ENCODE measurements at places on chromosomes 1 and 21.

DNA sequence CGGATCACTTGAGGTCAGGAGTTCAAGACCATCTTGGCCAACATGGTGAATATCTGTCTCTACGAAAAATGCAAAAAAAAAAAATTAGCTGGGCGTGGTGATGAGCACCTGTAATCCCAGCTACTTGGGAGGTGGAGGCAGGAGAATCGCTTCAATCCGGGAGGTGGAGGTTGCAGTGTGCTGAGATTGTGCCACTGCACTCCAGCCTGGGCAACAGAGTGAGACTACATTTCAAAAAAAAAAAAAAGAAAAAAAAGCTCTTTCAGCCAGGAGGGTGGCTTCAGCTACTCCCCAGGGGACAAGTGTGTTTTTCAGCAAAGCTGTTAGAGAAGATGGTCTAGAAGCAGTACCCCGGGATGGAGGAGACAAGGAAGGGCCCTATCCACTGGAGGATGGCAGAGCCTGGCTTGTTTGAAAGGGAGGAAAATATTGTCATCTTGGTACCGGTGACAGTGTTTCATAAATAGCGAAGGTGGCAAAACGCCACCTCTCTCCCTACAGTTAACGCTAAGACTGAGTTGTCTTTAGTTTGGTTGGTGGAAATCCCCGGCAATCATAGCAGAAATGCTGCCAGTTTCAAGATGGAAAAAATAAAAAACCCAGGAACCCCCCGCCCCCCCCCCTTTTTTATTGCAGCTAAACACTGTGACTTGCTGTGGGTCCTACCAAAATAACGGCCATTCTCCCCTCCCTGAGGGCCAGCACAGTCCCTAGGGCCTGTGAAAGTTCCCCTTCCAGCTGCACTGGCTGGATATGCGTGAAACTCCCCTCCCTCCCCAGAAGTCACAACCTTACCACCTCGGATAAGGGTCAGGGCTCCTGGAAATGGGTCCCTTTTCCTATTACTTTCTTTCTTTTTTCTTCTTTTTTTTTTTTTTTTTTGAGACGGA, 3.5 kb downstream of the PIK3CD start:
- DNase-seq = no peak

DNA sequence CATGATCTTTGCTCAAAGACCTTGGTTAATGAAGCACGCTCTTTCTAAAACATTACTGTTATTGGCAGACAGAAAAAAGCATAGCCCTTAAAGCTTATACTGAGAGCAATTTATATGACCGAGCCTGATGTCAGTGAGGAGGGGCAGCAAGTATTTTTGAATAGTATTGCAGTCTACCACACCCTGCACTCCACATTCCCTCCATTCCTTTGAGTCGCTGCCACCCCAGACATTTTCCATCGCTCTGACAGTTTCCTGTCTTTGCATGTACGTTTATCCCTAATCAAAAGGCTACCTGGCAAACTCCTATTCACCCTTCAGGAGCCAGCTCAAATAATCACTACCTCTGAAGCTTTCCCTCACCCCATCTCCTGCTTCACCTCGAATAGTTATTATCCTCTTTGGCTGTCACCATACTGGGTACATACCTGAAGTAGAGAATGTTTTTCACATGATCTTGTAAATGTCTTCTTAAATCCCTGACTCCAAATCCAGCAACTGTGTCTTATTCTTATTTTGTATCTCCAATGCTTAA, 5.5 kb upstream of the JUN start:
- DNase-seq = no peak

DNA sequence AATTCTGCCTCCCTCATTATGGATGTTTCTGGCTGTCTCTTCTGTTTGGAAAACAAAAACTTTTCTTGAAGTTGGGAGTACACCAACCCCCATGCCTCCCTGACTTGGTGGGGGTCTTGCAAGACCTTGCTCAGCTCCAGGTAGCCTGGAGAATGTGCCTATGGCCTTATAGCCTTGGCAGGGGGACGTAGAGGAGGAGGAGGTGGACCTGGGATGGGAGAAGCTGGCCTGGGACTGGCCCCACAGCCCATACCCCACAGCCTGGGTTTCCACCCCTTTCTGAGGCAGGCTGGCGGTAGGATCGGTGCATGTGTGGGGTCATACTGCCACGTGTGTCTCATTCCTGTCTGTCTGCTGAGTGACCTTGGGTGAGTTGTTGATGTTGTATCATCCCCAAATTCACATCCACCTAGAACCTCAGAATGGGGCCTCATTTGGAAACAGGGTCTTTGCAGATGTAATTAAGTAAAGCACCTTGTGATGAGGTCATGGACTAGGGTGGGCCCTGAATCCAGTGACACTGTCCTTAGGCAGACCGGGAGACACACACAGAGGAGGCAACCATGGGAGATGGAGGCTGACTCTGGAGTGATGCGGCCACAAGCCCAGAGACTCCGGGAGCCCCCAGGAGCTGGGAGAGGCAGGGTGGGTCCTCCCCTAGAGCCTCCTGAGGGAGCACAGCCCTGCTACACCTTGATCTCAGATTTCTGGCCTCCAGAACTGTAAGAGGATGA, 18.5 kb downstream of the OBSCN start:
- DNase-seq = no peak

DNA sequence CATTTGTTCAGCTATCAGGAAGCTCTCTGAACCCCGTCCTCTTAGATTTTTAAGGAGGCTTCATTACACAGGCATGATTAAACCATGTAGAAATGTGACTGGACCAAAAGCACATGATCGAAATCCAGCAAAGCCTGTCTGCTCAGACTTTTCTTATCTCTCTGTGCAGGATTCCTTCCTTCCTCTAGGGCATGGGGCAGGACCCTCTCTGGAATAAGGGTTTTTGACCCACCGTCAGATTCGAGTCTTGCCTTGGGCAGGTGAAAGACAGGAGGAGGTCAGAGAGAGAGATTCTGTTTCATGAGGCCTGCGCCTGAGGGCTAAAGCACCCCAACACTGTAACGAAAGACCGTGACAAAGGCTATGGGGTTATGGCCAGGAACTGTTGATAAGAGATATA, 136.8 kb downstream of the RHOU start:
- no peak for DNase-seq

- DNase-seq = no peak
These were observed 25.0 kb upstream of the TMEM39B start for GRCh38 chr1:32047701-32048100.

GRCh38 chr1:5678759-5679158, 313.5 kb downstream of the NPHP4 start:
- no peak for DNase-seq

DNA sequence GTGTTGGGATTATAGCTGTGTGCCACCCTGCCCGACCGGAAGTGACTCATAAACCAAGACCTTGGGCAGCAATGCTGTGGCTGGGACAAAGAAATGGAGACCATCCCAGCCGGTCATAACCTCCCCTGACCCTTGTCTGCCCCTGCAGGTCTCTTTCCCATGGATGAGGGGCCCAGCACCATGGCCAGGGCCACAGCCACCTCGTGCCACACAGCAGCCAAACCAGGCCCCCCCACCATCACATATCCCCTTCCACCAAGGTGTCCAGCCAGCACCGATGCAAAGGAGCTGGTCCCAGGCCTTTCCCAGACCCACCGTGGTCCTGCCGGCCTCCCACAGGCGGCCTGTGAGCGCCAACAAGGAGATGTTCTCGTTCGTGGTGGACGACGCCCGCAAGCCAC, 42.2 kb downstream of the FHAD1 start:
- no peak for DNase-seq

DNA sequence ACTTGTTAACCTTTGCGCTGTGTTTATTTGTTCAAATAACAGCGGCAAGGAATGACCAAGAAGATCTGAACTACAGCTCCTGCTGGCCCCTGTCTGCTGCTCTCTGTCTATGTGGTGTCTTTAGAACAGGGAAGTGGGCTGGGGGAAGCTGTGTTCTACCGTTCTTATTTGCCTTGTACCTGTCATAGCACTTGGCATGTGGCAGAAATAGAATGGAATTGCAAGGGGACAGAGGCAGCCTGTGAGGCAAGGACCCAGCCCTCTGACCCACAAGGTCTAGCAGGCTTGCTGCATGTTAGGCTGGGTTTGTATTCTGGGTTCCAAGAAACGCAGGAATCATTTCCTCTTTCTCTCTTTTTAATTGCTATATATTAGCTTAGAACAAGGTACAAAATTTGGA, 20.7 kb downstream of the HMGCS2 start:
- no peak for DNase-seq

- DNase-seq = no peak
These were observed 14.7 kb upstream of the CEP350 start for GRCh38 chr1:179939941-179940340.

GRCh38 chr1:76615253-76616035, 251.8 kb upstream of the ST6GALNAC5 start:
- no peak for DNase-seq

GRCh38 chr1:21857840-21858670, 46.0 kb downstream of the LDLRAD2 start:
- DNase-seq = no peak

GRCh38 chr1:174967845-174968705, 31.7 kb upstream of the CACYBP start:
- DNase-seq = no peak

- no peak for DNase-seq
These were observed 67.5 kb upstream of the PDE9A start for GRCh38 chr21:42585881-42586280.

DNA sequence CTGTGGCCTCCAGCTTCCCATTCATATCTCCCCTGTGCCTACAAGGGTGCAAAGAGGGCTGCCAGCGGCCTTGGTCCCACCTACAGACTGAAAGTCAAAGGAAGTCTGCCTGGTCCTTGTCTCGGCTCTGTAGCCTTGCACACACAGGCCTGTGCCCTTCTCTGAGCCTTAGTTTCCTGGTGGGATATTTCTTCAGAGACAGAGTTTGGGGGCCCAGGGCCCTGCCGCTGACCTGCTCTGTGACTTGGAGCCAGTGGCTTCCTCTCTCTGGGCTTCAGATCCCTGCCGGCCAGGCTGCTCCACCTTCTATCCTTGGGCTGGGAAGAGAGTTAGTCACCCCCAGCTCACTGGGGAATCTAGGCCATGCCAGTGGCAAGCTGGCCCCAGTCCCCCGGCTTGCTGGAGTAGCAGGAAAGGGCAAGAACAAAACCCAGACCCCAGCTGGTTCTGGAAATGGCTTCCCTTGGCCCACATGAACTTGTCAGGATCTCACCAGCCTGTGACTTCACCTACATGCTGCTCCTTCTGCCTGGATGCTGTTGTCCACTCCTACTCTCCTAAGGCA, 1.0 kb upstream of the TMEM61 start:
- DNase-seq = no peak

DNA sequence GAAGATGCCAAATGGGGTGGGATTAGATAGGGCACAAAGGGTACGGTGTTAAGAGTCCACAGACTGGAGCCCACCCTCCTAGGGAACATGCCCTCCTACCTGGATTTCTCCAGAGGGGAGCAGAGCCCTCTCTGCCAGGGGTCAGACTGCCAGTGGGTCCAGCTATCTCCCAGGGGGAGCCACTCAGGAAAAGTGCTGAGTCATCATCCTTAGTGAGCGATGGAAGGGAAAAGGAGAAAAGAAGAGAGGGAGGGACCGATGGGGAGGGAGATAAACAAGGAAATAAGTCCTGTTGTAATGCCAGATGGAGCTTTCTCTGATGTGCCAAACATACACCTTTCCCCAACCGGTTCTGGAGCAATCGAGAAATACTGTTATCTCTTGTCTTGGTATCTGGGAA, 30.4 kb upstream of the CYP4B1 start:
- DNase-seq = no peak

- DNase-seq = no peak
These were observed 965.2 kb downstream of the TTLL7 start for GRCh38 chr1:83033682-83034081.

Measured in neuronal stem cell (in vitro differentiated cells).